ENCODE measurements at places on chromosomes 7 and 10.

GRCh38 chr7:54189330-54189729 lies 352.8 kb upstream of the VSTM2A start:
- DNase-seq: no peak

- DNase-seq: no peak
Measured at GRCh38 chr10:86533328-86533727, 11.7 kb upstream of the WAPL start.

DNA sequence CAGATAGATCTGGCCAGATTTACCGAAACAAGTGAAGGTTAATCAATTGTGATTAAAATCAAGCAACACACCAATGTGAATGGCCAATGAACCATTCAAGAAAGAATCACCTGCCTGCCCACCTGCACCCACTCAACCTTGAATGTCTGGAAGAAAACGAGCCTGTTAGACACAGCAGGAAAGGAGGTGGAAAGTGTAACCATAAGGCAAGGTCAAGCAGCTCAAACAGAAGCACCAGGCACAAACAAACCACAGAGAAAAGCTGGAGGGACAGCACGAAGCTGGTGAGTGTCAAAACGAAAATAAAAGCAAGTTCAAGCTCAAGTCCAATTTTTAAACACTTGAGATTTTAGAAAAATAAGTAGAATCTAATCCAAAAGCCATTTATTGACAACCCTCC lies 64.9 kb downstream of the STEAP1B start:
- DNase-seq: no peak

DNA sequence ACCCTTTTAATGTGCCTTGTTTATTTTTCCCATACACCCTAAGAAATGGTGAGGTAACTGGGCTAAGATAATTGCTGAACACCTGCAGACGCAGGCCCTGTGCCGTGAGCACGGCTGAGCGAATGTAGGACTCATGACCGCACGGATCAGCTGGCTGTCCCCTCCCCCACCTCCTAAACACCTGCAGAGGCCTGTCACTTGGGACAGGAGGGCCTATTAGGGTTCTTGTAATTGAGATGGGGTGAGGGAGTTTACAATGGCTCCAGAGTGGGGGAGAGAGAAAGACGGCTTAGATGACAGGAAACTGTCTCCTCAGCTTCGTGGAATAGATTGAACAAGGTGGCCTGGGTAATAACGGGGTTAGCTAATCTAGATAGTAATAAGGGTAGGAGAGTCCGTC lies 291.7 kb upstream of the HABP2 start:
- no peak for DNase-seq

GRCh38 chr7:99380032-99380822 lies 5.7 kb downstream of the ARPC1B start:
- no peak for DNase-seq

DNA sequence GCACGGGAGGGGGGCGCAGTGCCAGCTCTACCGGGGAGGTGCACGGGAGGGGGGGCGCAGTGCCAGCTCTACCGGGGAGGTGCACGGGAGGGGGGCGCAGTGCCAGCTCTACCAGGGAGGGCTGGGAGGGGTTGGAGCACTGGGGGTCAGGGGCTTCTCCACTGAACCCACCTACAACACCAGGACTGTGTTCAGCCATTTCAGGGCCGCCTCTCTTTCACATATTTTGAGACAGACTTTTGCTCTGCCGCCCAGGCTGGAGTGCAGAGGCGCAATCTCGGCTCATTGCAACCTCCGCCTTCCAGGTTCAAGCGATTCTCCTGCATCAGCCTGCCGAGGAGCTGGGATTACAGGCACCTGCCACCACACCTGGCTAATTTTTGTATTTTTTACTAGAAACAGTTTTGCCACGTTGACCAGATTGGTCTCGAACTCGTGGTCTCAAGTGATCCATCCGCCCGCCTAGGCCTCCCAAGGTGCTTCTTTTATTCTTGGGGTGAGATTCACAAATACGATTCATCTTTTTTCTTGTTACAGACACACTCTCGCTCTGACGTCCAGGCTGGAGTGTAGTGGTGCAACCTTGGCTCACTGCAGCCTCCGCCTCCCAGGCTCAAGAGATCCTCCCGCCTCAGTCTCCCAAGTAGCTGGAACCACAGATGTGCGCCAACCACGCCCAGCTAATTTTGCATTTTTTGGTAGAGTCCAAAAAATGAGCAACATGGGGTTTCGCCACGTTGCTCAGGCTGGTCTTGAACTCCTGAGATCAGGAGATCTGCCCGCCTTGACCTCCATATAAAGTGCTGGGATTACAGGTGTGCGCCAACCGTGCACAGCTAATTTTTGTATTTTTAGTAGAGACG lies 37.0 kb downstream of the ADAP1 start:
- DNase-seq: no peak

DNA sequence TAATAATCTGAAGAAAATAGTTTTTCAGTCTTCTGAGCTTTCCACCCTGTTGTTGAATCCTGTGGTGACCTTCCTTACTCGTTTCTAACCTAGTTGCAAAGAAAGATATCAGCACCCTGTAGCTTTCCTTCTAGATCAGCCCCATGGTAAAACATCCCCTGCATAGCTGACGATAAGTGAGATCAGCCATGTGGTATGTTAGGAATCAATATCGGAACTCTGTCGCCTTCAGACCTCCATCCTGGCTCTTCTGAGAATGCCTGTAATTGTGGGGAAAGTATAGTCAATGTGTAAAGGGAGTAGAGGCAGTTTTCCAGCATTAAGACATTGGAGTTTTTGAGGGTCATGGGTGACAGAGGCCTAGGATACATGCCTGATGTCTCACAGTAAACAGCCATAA lies 151.8 kb downstream of the LRRC4 start:
- no peak for DNase-seq

- DNase-seq: no peak
Measured at GRCh38 chr7:104241538-104242209, 33.9 kb upstream of the ORC5 start.

GRCh38 chr10:4215485-4215884 lies 430.5 kb upstream of the KLF6 start:
- no peak for DNase-seq
